ENCODE measurements at places on chromosomes 13 and 19. TPM values are rescaled to one million over a fixed set of nuclear protein-coding genes. Genes with fewer than 3 reads are reported as not detected.

GRCh38 chr13:43991773-43992201, 112.1 kb downstream of the LACC1 start:
- DNase-seq = no peak

- no peak for DNase-seq
These were observed 4.2 kb upstream of the MADCAM1 start for GRCh38 chr19:492091-492531.

GRCh38 chr13:39284801-39285388, 246.6 kb downstream of the NHLRC3 start:
- no peak for DNase-seq

DNA sequence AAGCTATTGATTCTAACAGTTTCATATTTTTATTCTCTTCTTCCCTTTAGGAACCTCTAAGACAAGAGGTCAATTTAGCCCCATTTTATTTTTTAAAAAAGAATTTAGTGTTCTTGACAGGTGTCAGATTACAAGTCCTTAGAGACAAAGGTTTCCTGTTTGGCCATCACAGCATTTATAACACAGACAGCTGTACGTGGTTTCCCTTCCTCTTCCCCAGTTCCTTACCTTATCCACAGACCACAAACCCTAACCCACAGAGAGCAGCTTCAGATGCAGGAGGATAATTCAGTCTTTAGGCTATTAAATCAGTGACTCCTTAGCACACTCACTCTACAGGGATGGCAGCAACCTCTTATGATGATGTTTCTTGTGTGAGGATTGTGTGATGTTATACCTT, 1210.1 kb downstream of the DIAPH3 start:
- DNase-seq = no peak

- no peak for DNase-seq
These were observed 53.7 kb upstream of the TRPC4 start for GRCh38 chr13:37923236-37923635.

GRCh38 chr19:33429891-33430673, 56.6 kb downstream of the CEBPG start:
- no peak for DNase-seq

DNA sequence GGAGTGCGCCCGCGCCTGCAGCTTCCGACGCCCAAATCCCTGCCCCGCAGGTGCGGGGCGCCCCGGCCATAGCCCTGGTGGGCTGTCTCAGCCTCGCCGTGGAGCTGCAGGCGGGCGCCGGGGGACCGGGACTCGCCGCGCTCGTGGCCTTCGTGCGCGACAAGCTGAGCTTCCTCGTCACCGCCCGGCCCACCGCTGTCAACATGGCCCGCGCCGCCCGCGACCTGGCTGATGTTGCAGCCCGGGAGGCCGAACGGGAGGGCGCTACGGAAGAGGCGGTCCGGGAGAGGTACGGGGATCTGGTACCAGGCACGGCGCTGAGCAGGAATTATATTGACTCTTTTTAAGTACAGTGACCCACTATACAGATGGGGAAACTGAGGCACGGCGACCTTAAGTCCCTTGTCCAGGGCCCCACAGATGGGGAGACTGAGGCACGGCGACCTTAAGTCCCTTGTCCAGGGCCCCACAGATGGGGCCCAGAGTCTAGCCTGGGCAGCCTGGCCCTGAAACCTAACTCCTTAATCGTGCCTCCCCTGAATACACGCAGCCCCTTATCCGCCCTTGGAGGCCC, 586 bp downstream of the MRI1 start:
- DNase-seq = no peak

- peak; percentile 90 for DNase-seq
These were observed at the start of gene NOP53 for GRCh38 chr19:47745010-47745901. TSS of gene NOP53 (plus strand) at chr19:47745546. CDS start at chr19:47745560, 14 bp downstream.

DNA sequence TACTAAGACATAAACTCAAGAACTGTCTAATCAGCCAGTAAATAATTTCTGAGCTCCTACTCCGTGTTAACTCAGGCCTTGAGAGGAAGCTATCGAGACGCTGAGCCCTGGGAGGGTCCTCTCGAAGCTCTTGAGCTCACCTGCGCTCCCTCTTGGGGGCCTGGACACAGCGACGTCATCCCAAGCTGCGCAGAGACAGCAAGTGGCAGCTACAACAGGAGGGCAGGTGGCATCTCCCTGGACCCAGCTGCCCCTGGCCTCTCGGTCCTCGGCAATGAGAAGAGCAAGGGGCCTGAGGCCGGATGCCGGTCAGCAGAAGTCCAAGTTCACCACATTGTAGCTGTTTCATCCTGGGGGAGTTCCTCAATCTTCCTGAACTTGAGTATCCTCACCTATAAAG, 30.5 kb upstream of the TUBGCP3 start:
- no peak for DNase-seq

GRCh38 chr19:45100846-45101252, 7.9 kb downstream of the PPP1R37 start:
- no peak for DNase-seq

GRCh38 chr13:49527123-49527522, 31.4 kb downstream of the PHF11 start:
- DNase-seq = no peak

The GFY gene
- total RNA-seq = not detected

The MYPOP gene
- 0.53 TPM for total RNA-seq

The PSG6 gene
- total RNA-seq = not detected

The TTYH1 gene
- not detected for total RNA-seq
